ENCODE measurements at places on chromosomes 11 and 22. TPM values are rescaled to one million over a fixed set of nuclear protein-coding genes. Genes with fewer than 3 reads are reported as not detected.

Gene TIGD3
- polyA plus RNA-seq = 0.04 TPM

Gene APOL6
- 9.5 TPM for polyA plus RNA-seq

Gene CCDC188
- 4.9 TPM for polyA plus RNA-seq

Gene SLC22A25
- polyA plus RNA-seq = not detected

Gene CTSF
- polyA plus RNA-seq = 30.4 TPM

DNA sequence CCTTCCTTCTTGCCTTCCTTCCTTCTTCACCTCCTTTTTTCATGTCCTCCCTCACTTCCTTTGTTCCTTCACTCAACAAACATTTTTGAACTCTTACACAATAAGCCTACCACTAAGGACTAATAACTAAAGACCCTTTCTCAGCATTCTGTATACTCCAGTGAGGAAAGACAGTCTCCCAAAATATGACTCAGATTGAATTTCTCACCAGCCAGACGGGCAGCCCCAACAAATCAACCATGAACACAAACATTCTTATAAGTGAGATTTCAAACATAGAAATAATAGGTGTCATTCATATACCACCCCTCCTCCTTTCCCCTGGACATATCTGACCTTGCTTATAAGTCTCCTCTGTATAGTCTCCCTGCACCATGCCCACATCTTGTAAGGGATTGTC is 1079.7 kb downstream of the OPCML start:
- DNase-seq = no peak

- no peak for DNase-seq
Observed at GRCh38 chr22:33272871-33273270, 214.7 kb upstream of the SYN3 start.

GRCh38 chr11:108997826-108998225 is 333.0 kb downstream of the DDX10 start:
- DNase-seq = no peak

GRCh38 chr11:29318134-29318845 is 698.5 kb downstream of the KCNA4 start:
- DNase-seq = peak; percentile 59

DNA sequence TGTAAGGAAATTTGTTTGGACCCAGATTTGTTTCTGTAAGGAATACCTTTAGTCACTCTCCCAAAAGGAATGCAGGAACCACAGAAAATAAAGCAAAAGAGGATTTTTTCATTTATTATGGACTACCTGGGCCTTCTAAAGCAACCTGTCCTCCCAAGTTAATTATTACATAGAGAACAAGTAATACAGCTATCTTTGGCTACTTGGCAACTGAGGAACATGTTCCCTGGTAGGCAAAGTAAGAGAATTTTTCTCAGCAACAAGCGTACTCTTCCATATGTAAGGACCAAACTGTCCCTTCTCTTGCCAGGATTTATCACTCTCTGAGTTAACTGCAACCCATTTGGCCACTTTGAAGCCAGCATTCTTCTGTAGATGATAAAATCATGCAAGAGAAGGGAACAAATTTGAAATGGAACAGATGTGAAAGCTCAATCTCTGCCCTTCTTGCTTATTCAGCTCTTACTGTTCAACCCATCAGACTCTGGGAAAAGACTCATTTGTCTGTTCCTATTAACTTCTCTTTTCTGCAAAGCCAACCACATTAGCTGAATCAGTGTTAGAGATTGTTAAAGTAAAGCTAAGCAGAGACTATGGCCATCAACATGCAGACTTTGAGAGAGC is 190.2 kb downstream of the SWAP70 start:
- DNase-seq = no peak

DNA sequence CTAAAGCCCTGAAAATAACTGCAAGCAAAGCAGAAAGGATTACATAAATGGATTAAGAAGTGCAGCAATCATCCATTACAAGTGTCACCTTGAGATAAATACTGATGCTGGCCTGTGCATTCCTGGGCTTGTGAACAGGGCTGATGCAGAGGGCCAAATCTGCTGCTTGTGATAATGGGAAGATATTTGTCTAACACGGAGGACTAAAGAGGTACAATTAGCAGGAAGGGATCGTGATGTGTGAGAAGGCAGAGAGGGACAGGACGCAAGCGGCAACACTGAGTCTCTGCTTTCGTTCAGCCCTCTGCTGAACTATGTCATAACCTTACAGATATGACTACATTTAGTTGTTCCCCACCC is 107.7 kb upstream of the DDI1 start:
- DNase-seq = no peak

DNA sequence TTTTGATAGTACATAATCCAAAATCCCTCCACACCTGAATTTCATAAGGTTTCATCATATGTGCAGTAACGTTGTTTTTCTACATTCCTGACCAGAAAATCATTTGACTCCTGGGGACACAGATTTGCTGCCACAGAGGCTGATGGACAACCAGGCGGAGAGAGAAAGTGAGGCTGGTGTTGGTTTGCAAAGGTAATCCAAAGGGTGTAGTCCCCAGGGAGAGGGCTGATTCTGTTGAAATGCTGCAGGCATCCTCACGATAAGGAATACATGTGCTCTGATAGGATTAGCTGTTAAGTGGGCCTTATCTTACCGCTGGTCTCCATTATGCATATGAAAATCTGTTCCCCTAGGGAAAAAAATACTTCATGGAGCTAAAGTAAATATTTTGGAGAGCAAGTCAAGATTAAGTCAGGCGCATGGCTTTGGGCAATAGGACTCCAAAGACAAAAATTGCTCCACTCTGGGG is 8.1 kb downstream of the APOL6 start:
- no peak for DNase-seq

DNA sequence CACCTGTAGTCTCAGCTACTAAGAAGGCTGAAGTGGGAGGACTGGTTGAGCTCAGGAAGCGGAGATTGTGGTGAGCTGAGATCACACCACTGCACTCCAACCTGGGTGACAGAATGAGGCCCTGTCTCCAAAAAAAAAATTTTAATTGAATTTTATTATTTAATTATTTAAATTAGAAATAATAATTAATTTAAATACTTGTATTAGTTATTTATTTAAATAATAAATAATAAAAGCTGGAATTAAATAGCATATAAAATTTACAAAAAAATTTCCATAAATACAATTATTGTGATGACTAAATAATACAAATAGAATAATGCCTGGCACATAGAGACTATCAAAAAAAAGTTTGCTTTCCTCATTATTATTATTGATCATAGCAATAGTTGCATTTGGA is 371.5 kb downstream of the KCNA4 start:
- no peak for DNase-seq

DNA sequence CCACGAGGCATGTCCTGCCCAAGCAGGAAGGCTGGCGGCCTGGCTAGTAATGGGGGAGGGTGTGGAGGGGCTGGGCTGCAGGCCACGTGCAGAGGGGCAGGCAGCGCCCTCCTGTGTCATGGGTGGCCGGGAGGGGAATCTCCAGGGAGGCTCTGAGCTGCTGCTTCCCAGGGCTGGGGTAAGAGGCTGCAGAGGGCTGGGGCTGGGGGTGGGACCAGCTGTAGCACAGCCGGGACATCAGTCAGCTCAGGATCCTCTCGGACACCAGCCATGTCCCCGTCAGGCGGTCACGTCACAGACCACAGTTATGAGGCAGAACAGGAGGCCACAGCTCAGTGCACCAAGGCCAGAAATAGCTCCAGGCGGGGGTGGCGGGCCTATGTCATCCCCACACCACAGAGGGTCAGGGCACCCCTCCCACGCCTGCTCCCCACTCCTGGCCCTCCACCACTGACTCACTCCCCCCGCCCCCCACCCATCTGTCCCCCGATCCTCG is 21.1 kb downstream of the RTN4R start:
- DNase-seq = no peak

GRCh38 chr11:12884751-12885318 is 124.3 kb upstream of the RASSF10 start:
- DNase-seq = no peak

GRCh38 chr11:103398829-103399228 is 289.6 kb downstream of the DYNC2H1 start:
- no peak for DNase-seq

DNA sequence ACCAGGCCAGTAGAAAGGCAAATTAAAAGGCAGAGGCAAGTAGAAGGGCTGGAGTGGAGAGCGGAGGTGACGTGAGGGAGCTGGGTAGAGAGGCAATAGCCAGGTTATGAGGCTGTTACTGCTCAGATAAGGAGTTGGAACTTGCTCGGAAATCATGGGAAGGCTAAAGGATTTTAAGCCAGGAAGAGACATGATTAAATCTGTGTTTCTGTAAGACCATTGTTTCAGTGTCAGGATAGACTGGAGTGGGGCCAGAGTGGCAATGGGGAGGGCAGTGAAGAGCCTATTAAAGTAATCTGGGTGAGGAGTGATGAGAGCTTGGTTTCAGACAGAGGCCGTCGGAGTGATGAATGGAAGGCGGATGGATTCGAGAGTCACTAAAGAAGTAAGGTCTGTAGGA is 39.0 kb downstream of the GRAMD1B start:
- no peak for DNase-seq

GRCh38 chr11:96279018-96279895 is 63.7 kb downstream of the MAML2 start:
- no peak for DNase-seq

GRCh38 chr11:110392056-110392455 is 37.7 kb upstream of the FDX1 start:
- no peak for DNase-seq

- DNase-seq = no peak
Observed at GRCh38 chr11:119651802-119652584, 77.0 kb downstream of the NECTIN1 start.

DNA sequence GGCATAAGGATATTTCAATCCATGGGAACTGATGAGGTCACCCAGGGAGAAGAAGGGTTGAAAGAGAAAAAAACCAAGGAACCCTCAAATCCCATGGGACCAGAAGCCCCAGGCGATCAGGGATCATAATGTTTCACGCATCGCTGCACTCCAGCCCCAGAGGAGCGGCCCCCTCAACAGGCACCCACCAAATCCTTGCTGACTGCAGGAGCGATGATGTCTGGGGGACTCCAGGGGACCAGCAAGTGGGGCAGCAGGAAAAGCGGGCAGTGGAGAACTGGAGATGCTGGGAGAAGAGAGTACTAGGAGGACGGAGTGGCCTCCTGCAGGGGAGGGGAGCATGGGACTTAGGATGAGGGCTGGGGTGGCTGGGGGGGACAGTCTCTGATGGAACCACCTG is 47.7 kb upstream of the LINC01488 start:
- DNase-seq = no peak

GRCh38 chr11:71962428-71963038 is 33.7 kb downstream of the RNF121 start:
- no peak for DNase-seq

- DNase-seq = no peak
Observed at GRCh38 chr11:20597680-20598484, 1.5 kb upstream of the SLC6A5 start.

DNA sequence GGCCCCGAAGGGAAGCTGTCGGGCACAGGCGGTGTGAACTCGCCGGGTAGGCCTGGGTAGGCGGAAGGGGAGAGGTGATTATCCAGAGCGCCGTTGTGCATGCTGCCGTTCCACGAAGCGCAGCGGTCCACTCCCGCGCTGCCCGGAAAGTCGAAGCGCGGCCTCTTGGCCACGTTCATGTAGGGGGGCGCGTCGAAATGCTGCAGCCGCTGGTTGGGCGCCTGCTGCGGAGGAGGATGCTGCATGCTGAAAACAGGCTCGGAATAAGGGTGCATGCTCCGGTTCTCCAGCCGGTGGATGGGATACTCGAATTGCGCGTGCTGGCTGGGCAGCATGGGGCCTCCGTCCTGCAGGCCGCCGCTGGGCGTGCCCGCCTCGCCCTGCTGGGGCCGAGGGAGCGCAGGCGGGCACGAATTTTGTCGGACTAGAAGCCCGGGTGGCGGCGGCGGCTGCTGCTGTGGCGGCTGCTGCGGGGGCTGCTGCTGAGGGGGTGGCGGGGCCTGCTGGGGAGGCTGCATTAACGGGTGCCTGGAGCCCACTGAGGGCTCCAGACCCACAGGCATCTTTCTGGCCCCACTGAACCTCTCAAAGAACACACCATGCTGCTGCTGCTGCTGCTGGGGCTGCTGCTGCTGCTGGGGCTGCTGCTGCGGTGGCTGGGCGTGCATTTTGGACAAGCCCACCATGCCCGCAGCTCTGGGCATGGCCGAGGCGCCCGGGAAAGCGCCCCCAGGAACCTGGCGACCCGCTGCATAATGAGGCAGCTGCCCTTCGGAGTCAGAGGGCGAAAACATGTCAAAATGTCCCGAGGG is 2.3 kb downstream of the MN1 start:
- no peak for DNase-seq

- no peak for DNase-seq
Observed at GRCh38 chr11:17812091-17812864, 77.7 kb downstream of the KCNC1 start.

DNA sequence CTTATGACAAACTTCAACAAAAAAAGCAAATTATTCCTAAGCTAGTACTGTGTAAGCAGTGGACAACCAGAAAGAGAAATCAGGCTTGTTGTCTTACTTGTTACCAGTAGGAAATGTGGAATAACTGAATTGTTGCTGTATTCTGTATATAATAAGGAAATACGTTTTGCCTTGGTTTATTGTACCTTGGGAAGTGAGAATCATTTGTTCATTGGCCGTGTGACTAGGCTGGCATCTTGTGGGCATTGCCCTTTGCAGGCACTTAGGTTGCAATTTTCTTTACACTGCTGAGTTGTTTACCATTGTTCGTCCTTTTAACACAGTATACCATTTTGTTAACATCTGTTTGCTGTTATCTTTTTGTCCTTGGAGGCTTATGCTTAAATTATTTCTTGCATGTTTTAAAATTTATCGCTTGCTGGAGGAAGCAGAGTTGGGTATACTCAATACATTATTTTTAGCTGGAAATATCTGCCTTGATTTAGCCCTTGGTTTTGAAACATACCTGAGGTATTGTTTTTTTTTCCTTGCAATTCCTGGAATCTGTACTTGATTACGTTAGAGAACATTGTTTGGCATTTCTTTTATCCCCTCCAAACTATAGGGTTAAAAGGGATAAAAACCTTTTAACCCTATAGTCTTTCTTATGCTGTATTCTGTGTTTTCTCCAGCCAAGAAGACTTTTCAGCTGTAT is 109.3 kb downstream of the DDX10 start:
- no peak for DNase-seq

DNA sequence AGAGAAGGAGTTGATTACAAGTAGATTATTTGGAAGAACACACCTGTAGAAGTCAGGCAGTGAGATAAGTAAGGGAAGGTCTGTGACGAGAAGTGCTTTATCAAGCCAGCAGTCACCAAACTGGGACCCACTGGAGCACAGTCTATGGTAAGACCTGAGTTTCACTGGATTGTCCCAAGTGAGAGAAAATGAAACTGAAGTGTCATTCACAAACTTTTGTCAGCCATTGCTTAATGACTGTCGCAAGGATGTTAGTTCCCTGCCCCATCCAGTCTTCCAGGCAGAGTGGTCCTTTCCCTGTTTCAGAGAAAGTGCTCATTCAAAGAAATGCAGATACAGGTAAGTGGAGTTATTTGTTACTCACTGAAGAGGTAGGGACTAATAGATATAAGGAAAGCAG is 728.0 kb upstream of the TENM4 start:
- no peak for DNase-seq

Measured in BJ (cell line).